ENCODE measurements at places on chromosomes 16 and 17.

- DNase-seq, result no peak
Observed at GRCh38 chr17:63641692-63642448, 19.7 kb downstream of the MAP3K3 start.

GRCh38 chr17:17727111-17727659 is 45.9 kb downstream of the RAI1 start:
- DNase-seq, result no peak

DNA sequence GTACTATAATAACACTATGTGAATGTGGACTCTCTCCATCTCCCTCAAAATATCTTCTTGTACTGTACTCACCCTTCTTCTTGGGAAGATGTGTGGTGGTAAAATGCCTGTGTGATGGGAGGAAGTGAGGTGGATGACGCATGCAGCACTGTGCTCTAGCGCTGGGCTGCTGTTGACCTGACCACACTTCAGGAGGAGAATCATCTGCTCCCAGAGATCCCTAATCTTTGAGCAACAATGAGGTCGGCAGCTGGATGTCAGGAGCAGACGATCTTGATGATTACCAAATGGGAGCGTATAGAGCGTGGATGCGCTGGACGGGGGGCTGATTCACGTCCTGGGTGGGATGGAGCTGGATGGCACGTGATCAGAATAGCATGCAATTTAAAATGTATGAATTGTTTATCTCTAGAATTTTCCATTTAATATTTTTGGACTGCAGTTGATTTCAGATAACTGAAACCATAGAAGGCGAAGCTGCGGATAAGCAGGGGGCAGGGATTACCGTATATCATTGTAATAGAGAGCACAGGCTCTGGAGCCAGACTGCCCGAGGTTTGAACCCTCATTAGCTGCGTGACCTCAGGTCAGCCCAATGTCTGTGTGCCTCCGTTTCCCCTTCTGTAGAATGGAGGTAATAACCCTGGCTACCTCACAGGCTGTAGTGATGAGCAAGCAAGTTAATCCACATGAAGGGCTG is 23.7 kb upstream of the CYLD start:
- DNase-seq, result no peak

GRCh38 chr17:16483021-16483645 is 8.9 kb downstream of the LRRC75A start:
- DNase-seq, result no peak

GRCh38 chr17:17403065-17403464 is 73.7 kb upstream of the MED9 start:
- DNase-seq, result no peak

DNA sequence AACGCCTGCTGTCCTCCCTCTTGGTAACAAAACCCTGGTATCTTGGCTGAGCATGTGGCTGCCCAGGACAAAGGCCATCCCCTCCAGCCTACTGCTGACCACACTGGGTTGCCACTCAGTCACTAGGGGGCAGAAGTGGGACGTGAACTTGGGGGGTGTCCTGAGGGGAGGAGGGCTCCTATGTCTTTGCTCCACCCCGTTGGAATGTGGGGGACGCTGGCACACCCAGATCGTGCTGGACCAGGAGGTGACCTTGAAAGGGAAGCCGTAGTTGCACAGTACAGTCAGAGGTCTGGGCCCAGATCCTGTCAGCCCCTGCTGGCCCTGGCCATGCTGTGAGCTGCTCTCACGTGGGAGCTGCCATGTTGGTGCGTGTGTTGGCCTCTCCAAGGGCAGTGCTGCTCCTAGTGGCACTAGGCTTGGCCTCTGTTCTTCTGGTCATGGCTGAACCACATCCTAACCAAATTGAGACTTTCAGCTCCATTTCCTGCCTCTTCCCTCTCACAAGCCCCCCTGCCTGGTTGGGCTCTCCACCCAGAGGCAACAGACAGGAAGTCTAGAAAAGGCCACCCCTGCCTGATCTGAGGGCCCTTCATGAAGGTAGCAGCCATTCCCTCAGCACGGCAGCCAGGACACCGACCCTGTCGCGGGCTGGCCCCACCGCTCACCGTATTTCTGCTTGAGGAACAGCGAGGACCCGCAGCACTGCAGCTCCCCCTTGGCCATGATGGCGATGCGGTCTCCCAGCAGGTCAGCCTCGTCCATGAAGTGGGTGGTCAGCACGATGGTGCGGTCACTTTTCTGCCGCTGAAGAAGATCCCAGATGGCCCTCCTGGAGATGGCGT is 29.0 kb upstream of the RNPS1 start:
- DNase-seq, result no peak

- no peak for DNase-seq
Observed at GRCh38 chr17:55346658-55347057, 75.0 kb downstream of the MMD start.

DNA sequence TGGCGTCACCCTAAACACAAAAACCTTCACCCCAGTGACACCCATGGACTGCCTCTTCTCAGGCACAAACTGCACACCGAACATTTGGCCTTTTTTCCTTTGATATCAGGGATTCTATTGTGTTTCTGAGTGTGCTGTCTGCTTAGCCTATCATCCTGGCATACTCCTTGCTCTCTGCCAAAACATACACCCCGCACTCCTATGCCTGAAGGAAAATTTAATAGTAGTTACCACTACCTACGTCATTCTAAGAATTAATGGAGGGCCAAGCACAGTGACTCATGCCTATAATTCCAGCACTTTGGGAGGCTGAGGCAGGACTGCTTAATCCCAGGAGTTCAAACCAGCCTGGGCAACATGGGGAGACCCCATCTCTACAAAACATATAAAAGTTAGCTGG is 19.9 kb upstream of the SLFN13 start:
- DNase-seq, result no peak

DNA sequence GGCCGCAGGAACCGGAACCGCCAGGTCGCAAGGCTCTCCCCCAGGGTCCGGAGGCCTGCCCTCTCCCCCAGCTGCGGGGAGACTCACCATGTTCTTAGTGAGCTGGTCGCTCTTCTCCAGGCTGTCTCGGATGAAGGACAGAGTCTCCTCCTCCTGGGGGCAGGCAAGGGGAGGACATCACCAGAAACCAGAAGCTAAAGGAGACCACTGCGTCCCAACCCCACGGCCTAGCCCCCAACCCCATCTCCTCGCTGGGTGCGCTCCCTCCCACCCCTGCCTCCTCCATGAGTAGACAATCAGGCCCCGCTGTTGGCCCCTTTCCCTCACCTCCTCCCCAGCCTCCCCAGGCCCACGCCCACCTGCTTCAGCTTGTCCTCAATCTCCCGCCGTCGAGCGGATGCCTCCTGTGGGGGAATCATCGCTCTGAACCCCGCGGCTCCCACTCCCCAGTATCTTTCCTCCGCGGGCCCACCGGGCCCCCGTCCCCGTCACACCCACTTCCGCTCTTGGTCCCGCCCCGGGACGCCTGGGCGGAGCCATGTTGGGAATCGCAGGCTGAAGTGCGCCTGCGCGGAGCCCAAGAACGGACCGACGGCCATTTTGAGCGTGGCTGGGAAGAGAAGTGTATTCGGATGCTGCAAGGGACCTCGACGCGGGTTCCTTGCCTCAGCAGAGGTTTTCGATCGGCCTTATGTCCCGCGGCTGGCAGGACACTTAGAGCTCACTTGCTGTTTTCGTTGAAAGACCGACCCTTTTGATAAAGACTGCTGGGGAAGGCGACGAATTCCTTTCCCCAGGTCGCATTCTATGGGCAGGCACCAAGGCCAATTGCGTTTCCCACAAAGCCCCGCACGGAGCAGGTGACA is at the start of gene EXOC7:
EXOC7 (minus strand) TSS at position 514 of the 866 bp plus-strand sequence; CDS start at position 419, 95 bp downstream.
- peak; percentile 58 for DNase-seq

DNA sequence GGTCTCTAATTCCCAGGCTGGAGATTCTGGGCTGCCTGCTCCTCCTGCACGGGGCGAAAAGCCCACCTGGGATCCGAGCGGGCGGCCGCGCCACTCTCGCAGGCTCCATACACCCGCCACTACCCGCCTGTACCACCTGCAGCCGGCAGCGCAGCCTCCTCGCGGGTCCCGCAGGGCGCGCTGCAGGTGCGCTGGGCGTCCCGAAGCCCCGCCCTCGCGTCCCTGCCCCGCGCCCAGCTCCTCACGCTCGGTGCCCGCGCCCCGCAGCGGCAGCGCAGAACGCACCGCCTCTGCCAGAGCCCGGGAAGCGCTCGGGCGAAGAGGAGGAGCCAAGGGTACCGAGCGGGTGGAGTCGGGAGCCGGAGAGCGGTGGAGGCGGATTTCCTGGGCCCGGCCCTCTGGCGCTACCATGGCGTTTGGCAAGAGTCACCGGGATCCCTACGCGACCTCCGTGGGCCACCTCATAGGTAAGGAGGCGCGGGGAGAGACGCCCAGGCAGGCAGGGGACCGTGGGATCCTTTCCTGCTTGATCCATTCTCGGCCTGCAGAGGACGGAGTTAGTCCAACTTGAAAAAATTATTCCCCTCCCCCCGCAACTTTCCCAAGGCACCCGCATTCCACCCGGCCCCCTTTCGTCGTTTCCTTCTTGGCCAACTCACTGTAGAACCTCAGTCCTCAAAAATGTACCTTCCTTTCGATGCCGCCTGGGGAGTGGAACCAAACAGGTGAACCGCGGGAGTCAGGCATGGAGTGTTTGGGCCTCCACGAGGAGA is at the start of gene TOM1L1:
TOM1L1 (plus strand) TSS at position 396 of the 773 bp plus-strand sequence; CDS start at position 410, 14 bp downstream.
- DNase-seq, result no peak

DNA sequence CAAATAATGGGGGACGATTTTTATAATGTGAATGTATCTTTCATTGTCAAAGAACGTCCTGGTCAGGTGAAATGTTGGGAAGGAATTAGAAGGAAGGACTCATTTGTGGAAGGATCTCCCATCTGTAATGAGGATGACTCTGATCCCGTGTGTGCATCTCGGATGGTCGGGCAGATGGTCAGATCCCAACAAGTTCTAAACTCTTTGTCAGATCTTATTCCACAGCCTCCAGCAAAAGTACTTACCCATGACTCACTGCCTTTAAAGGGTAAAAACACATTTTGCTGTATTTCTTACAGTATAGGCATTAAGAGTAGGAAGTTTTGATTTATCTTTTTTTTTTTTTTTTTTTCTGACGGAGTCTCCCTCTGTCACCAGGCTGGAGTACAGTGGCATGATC is 539 bp upstream of the KRTAP4-8 start:
- no peak for DNase-seq

DNA sequence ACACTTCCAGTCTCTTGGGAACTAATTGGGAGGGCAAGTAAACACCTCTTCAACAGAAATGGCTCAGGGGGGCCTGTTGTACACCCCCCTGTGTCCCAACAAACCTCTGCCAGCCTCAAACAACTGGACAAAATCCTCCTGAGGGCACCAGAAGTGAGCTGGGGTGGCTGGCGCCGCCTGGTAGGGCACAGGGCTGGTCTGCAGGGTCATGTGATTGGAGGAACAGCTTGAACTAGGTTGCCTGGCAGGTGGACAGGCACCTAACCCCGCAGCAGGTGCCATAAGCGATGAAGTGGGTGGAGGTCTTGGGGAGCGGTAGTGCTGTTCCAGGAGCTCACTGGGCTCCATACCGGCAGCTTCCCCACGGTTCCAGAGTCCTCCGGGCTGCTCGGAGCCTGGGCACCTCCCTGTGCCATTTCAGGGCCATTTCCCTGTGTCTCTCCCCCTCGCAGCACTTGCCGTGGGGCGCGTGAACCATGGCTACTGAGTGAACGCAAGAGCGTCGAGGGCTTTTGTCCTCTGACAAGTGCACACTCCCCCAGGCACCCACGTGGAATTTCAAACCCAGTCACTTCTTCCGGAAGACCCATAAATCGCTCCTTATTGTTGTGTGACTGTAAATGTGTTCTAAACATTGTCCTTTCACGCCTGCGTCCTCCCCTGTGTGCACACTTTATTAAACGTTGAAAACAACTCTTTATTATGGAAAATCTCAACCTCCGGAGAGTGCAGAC is 101.5 kb downstream of the SEC14L1 start:
- no peak for DNase-seq
